ENCODE measurements at places on chromosomes 5 and 9.

DNA sequence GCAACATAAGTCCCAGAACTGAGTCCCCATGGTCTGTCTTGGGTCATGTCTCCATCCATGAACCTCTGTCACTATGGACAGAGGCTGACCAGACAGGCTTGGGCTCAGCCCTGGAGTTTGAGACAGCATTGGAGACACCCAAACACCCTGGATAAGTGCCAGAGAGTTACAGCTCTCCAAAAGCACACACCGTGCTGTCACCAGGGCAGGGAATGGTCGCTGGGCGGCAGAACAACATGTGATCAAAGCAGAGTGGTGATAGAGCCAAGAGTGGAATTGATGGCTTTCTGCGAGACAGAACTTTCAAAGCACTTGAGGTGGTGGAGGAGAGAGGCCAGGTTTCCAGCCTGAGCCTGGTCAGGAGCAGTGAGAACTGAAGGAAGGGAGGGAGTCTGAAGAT is 50.1 kb downstream of the DRD1 start:
- no peak for DNase-seq

GRCh38 chr9:77585335-77585786 is 62.8 kb downstream of the GNA14 start:
- no peak for DNase-seq

- DNase-seq: no peak
Observed at GRCh38 chr5:154483654-154484392, 5.8 kb upstream of the HAND1 start.

DNA sequence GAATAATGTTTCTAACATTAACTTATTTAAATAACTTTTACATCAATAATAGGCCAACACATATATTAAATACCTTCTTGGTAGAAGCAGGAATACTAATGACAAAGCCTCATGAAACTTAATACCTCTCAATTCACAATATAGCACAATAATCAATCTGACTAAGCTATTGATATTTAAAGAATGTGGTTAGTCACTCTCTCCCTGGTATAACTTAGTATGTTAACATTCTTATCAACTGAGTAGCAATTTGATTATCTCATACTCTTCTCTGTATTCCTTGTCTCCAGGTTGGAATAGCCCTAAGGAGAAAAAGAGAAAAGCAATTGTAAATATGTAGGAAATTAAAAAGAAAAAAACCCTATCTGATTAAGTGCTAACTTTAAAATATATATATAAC is 4.9 kb upstream of the PGGT1B start:
- no peak for DNase-seq

- no peak for DNase-seq
Observed at GRCh38 chr5:43348207-43348606, 35.0 kb upstream of the HMGCS1 start.

DNA sequence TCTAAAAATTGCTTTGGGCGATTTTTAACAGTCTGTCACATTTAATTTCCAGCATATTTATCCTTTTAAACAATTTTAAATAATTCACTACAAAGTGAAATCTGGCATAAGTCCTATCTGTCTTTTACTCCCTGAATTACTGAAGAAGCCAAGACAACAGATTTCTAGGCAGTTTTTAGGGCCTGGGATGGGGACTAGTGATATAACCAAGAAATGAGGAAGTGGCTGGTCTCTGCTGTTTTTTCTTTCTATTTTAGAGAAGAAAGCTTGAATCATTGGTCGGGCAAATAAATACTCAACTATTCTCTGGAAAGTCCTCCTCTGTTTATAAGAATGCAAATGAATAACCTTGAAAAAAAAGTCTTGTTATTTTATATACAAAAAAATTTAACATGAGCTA is 79.7 kb upstream of the SSBP2 start:
- no peak for DNase-seq

DNA sequence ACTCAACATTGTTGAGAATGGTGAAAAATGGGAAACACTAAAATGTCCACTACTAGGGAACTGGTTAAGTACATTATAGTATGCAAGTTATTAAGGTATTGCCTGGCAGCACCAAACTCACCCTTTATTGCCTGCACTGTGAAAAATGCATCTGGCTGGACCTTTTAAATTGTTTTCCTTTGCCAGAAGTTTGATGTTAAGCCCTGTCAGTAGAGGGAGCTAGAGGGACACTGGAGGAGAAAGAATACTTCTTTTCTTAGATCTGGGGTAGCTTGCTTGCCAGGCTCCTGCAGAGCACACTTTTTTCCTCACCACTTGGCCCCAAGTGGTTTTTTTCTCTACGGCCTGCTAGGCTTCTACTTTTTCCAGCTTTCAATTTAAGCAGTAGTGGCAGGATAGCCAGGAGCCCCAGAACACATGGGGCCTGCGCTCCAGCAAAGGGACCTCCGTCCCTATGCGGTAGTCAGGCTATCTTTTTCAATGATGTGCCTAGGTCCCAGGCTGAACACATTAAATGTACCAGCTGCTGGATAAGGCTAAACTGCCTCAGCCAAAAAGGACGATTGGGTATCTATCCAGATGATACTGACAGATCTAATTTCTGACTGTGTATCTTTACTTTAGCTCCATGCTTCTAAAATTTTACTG is 8.0 kb upstream of the HABP4 start:
- no peak for DNase-seq
